ENCODE measurements at places on chromosomes 6 and 20.

DNA sequence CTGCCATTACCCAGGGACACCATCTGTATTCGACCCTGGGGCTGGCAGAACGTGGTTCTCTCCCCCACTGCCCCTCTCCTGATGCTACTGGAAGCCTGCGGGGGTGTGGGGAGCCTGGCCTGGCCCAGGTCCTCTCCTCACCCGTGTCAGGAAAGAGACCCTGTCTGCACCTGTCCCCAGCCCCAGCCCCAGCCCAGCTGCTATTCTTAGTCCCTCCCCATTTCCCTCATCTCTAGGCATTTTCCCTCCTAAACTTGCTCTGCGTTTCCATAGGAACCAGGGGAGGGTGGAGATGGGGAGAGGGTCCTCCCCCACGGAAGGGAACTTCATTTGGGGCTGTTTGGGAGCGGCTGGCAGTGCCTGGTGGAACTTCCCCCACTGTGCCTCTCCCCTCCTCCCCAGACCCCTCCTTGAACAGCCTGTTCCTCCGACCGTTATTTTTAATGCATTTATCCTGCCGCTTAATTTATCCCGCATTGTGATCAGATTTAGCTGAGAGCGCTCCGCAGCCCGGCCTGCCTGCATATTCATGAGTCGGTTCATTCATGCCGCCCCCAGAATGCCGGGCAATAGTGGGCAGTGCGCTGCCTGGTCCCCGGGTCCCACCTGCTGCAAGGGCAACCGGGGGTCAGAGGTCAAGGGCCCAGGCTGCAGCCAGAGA is 31.8 kb upstream of the DLGAP4 start:
- DNase-seq = no peak

GRCh38 chr6:143000811-143001210 is 55.8 kb upstream of the HIVEP2 start:
- DNase-seq = no peak

DNA sequence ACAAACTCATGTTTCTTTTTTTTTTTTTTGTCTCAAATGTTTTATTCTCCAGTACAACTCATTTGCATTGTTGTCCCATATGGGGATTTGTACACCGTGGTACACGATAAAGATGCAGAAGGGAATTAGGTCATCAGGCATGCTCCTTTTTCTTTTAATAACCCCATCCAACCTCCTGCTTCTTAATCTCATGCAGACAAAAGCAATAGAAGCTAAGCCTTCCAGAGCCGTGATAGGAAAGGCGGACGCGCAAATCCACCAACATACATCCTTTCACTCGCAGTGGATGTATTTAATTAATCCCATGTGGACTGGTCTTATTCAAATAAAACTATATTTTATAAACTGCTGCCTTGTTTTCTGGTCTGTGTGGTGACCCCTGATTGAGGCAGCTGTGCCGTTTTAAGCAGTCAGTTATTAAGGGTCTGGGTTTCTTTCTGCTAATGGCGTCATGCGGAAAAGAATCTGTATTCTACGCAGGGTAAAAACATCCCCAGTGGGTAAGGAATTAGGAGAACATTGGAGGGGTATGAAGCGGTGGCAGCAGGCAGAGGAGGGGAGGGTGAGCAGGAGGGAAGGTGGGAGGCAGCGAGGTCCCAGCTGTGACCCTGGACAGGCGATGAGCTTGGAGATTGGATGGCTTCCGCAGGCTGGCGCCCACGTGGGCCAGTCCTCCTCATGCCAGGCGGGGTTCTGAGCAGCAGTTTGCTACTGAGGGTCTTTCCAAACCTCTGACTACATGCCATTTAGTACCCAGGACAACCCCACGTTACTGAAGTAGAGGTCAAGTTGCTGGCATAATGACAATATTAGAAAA is 172.8 kb downstream of the LINC00237 start:
- no peak for DNase-seq

DNA sequence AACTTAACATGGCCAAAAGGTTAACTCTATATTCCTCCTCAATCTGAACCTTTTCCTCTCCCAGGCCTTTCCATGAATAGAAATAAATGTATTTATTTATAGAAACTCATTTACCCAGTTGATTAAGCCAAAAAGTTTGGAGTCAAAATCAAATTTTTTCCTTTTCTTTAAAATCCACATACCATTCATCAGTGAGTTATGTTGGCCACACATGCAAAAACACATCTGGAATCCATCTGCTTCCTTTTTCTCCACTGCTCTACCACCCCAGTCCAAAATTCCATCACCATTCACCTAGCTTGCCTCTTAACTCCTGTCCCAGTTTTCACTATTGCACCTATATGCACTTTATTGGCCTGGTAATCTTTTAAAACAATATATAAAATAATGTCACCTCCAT is 62.4 kb upstream of the TMEM200A start:
- DNase-seq = no peak

DNA sequence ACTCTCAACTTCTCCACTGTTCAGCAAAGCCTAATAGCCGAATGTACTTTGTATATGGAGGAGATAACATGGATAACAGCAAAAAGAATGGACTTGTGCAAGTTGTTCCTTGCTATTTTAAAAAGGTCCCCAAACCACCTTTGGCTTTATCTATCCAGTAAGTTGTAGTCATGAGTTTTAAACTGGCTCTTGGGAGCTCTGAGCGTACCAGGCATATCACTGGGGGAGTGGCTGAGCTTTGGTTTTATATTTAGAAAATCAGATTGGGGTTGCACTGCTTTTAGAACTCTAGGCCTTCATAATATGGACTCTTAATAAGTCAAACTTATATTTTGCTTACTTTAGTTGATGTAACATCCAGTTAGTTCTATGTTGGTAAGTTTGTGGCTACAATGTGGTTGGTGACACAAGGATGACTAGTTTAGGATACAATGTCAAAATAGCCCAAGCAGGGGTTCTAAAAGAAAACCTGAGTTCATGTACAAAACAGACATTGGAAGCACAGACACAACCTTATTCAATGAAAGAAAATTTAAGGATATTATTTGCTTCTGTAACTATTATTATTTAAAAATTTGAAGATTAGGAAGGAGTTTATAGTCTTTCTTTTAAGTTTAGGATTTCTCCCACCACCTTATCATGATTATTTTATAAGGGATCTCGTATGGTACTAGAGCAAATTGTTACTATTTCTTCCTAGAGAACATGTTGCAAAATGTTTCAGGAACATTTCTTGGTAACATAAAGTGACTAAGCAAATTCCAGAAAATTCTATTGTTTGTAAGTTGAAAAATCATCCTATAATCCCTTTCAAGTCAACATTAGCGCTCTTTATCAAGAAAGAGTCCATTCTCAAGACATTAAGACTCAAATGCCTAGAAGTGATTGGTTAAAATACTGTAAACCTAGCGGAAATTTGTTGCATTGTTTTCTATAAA is 165.8 kb upstream of the SUPT3H start:
- no peak for DNase-seq

DNA sequence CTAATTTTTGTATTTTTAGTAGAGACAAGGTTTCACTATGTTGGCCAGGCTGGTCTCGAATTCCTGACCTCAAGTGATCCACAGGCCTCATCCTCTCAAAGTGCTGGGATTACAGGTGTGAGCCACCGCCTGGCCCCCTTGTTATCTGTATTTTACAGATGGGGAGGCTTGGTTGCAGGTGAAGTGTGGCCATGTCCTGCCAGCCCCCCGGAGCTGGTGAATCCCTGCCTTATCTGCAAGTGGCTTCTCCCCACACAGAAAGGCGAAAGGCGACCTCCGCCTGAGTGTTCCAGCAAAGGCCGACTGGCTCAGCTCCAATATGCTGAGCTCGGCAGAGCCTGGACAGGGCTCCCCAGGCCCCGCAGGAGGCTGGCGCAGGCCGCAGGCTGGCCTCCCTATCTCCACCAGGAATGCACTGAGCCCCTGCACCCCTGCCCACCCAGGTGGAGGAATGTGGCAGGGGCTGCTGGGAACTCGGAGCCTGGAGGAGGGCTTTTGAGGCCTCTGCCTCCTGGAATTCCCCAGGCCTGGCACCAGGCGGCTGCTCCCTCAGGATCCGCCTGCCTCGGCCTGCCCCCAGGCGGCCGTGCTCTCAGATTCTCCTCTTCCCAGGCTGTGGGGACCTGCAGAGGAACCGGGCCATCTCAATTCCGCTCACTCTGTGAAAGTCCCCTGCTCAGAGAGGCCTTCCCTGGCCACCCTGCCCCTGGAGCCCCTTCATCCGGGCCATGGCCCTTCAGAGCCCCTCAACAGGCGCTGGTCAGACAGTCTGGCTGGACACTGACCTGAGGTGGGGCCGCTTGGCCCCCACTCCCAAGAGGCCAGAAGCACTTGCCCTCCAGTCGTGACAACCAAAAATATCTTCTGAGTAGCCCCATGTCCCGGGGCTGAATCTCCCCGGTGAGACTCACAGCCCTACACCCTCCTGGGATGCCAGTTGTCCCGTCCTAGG is 9.3 kb upstream of the LAMA5 start:
- DNase-seq = no peak

DNA sequence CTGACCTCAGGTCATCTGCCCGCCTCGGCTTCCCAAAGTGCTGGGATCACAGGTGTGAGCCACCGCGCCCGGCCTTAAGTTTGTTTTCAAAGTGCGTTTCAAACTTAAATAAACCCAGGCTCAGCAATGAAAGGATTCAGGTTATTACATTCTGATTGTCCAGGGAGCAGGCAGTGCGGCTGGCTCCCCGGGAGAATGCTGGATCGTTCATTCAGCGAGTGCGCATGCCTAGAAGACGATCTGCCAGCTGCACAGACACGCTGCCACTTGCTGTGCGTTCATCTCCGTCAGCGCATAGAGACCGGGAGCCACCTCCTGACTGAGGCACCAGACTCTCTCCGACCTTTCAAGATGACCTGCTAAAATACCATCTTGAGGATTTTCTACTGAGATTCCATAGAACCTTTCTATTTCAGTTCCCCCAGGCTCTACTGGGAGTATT is 163.9 kb upstream of the ZNF217 start:
- DNase-seq = no peak

GRCh38 chr6:41706876-41707564 is 28.4 kb downstream of the TFEB start:
- DNase-seq = no peak

DNA sequence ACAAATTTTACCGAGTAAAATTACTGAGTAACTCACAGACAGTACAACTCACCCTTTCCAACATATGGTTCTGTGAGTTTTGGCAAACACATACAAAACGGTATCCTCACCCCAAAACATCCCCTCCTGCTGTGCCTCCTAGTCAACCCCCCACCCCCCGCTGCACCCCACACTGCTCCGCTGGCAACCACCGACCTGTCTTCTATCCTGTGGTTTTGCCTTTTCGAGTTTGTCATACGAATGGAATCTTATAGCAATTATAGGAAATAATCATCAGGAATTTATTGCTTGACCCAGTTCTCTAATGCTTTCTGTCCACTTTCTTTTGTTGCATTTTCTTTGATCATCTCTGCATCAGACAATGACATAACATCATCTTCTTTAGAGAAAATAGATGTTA is 312.3 kb downstream of the KIF16B start:
- DNase-seq = no peak

- peak; percentile 77 for DNase-seq
Observed at GRCh38 chr6:3808759-3809514, 40.2 kb upstream of the FAM50B start.

DNA sequence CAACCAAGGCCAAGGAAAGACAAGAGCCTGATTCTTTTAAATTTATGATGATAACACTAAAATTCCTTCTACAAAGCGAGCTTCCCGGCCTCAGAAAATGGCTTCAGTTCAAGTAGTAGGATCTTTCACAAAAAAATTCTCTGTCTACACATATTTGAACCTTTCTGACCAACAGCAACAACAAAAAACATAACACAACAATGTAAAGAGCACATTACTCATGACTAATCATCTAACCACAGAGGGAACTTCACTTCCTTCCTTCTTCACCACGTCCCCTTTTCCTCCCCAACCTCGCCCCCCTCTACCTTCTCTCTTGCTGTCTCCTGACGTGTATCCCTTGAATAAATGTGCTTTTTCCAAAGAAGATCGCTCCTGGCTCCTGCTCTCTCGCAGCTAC is 228.2 kb downstream of the MYLK4 start:
- no peak for DNase-seq

GRCh38 chr6:103707596-103708325 is 1152.0 kb downstream of the HACE1 start:
- no peak for DNase-seq

DNA sequence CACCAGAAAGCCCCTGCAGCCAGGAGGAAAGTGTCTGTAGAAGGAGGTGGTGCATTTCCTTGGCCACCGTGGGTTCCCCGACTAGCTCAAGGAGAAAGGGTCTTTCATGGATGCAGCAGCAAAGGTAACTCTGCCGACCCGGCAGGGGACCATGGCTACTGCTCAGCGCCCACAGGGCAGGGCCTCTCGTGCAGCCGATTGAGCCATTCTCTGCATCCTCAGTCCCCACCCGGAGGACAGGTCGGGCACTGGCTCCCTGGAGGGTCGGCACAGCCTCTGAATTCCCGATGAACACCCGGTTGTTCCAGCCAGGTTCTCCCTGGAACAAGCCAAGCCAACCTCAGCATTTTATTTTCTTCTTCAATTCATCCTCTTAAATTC is 24.1 kb upstream of the FOXC1 start:
- no peak for DNase-seq

GRCh38 chr6:148240461-148240840 is 102.2 kb upstream of the SASH1 start:
- peak; percentile 25 for DNase-seq

GRCh38 chr6:36815962-36816735 is 23.1 kb downstream of the CPNE5 start:
- DNase-seq = no peak

- peak; percentile 82 for DNase-seq
Observed at GRCh38 chr6:106858653-106859092, 115.9 kb downstream of the CD24 start.

DNA sequence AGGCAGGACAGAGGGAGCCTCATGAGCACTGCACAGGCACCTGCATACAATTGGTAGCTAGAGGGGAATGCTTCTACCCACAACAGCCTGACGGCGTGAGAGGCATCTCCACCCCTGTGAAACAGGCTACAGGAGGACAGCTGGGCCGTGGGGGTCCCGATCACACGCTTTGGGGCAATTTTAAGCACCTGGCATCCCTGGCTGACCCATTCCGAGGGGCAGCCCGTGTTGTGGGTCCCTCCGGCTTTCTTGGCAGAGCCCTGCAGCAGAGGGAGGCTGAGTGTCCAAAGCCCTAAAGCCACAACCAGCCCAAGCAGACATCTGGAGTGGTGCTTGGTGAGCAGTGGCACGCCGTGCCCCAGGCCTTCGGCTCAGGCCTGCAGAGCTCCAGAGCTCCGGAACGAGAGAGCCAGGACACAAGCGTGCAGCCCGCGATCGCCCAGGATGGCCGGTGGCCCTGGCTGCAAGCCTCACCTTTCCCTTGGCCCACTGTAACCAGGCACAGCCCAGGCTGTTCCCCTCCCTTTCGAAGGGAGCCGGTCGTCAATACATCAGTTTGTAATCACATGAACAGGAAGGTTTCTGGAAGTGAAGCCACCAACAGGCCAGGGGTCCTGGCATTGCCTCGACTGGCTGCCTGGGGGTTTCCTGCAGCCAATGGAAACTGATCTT is 81.4 kb downstream of the DLL1 start:
- peak; percentile 5 for DNase-seq

GRCh38 chr6:146211646-146212045 is 182.8 kb downstream of the GRM1 start:
- no peak for DNase-seq

- no peak for DNase-seq
Observed at GRCh38 chr20:37711001-37711400, 17.2 kb downstream of the CTNNBL1 start.

All from mucosa of gallbladder (tissue), 1 donor.